ENCODE measurements at places on chromosomes 4 and X.
A peak's percentile ranks its signal among the peaks of the same experiment; 100 is the strongest.

- no peak for DNase-seq
These were observed 103.0 kb upstream of the MAML3 start for GRCh38 chr4:140256941-140257340.

GRCh38 chr4:185280608-185281007 lies 71.2 kb downstream of the SNX25 start:
- DNase-seq, result peak; percentile 74

GRCh38 chr4:183118585-183118984 lies 19.5 kb downstream of the WWC2 start:
- no peak for DNase-seq

DNA sequence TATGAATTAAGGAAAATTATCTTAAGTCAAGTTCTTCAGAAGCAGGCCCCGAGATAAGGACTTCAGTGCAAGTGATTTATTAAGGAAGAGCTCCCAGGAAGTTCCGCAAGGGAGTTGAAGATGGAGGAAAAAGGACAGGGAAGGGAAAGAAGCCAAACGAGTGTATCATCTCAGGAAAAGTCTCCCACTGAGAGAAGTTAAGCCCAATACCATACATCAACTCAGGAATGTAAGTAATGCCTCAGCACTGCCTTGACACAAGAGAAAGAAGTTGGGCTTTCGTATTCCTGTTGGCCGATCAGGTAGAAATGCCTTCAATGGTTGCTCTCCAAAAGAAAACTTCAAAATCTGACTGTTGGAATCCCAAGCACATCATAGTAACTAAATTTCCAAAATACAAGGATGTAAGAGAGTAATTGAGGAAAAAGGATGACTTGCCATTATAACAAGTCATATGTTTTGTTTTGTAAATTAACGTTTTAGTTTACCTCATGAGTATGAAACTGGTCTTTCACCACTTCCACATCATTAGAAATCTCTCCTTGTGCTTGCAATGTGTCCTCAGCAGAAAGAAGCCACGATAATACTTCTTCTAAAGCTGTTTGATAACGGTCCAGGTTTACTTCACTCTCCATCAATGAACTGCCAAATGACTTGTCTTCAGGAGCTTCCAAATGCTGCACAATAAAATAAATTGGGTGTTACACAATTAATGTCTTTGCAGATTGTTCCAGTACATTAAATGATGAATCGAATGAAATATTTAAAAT lies 566.7 kb downstream of the DMD start:
- no peak for DNase-seq

DNA sequence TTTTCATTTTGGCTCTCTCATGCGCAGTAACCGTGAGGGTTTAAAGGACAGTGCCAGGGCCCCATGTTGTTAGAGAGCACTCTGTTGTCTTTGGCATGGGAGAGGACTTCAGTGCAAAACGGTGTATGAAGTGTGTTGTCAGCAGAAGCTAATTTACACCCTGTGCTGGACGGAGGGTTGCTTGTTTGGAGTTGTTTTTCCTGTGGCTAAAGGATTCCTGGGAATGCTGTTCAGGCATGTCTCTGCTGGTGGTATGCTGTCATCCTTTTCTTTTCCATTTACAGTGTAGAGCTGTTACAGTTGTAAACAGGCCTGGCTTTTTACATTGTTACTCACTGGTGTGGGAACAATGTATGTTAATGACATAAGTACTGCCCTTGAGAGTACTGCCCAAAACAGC lies 206.3 kb downstream of the CBR4 start:
- no peak for DNase-seq

DNA sequence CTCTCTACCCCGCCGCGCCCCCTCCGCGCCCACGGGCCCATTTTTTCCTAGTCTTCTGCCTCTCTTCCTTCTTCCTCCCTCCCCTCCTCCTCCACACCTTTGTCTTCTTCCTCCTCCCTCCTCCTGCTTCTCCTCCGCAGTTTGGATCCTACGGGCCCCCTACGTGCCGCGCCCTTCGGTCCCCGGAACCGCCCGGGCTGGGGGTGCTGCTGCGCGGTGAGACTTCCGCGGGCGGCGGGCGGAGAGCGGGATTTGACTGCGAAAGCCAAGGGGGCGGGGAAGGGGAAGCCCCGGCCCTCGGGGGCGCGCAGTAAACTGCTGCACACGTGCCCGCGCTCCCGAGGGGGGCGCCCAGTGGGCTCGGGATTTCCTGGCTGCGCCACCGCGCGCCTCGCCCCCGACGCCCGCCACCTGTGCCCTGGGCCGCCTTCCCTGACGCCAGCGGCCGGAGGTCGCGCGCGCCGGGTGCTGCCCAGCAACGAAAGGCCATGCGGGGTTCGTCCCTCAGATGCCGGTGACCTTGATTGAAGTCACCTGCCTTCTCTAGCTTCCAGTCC lies 3.3 kb upstream of the NKX3-2 start:
- DNase-seq, result no peak

GRCh38 chr4:144851948-144852347 lies 206.0 kb downstream of the HHIP start:
- no peak for DNase-seq

GRCh38 chrX:150200820-150201287 lies 162.3 kb upstream of the MAMLD1 start:
- DNase-seq, result peak; percentile 80

DNA sequence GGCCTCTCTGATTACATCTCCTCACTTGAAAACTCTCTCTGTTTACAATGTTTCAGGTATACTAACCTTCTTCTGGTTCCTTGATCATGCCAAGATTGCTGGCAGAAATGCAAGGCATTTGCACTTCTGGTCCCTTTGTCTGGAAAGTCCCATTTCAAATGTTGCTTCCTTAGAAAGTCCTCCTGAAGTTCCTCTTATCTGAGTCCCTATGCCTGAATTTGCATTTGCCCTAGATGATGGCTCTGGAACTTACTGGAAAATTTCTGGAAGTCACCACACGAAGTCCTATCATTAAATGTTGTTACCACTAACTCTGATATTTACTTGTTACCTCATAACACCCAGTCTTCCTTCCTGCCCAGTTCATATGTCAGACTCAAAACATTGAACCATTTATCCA lies 176.4 kb downstream of the EFHC2 start:
- no peak for DNase-seq

GRCh38 chr4:155842080-155842479 lies 24.0 kb downstream of the ASIC5 start:
- no peak for DNase-seq

- DNase-seq, result peak; percentile 2
These were observed 51.4 kb upstream of the IL13RA1 start for GRCh38 chrX:118675966-118676349.

DNA sequence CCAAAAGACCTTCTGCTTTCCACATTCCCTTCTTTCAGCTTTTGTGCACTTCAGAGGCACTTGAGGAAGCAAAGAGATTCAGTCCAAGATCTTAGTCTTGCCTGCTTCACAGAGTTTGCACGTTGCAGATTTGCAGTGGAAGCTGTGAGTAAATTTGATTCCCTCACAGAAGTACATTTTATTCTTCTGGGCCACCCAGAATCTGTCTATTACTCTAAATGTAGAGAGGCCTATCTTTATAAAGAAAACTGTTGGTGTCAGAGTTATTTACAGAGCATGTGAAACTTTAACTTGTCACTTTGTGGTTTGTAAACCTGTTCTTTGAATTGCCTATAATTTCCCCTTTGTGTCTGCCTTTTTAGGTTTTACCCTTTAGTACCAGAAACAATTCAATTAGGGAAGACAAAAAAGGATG lies 15.5 kb downstream of the SPRY1 start:
- no peak for DNase-seq

GRCh38 chr4:183591301-183591700 lies 67.7 kb downstream of the RWDD4 start:
- DNase-seq, result no peak

DNA sequence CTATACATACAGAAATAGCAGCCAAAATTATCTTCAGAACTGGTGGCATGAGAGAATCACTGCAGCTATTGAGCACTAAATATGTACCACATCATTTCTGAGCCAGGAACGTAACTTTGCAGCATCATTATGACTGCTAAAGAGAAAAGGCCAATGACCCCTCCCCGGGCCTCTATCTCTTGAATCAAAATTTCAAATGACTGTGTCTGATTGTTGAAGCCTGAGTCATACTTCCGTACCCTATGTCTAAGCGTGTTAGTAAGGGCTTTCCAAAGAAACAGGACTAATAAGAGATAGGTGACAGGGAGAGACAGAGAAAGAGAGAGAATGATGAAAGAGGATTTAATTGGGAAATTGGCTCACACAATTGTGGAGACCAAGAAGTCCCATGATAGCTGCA lies 445.5 kb upstream of the SPANXN1 start:
- no peak for DNase-seq

GRCh38 chrX:64229154-64229553 lies 1.3 kb downstream of the ASB12 start:
- no peak for DNase-seq

DNA sequence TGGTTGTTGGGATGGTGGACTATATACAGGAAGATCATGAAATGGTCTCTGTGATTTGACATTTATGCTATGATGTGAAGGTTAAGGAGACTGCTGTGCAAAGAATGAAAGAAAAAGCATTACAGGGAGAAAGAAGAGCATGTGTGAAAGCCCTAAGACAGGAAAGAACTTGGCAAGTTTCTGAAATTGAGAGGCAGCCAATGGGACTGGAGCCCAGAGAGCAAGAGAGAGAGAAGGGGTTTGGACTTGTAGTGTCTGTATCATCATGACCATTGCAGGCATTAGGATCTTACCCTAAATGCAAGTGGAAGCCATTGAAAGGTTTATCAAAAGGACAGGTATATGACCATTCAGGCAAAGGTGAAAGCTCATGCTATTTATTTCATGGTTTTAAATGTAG lies 147.1 kb downstream of the NAA11 start:
- DNase-seq, result no peak

DNA sequence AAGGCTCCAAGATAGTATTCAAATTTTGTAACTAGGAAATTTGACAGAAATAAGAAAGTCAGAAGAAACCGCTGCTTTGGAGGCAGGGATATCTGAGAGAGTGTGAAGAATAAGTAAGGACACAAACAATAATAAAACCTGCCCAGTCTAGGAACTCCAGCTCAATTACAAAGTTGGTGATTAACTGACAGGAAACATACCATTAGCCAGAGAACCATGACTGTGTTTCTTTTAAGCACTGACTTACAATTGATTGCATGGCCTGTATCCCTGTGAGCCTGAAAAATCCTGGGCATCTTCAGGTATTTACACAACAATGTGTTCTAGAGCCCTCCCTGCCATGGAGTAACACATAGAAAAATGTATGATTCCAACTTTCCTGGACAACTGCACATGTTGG lies 127.4 kb downstream of the GRIA3 start:
- no peak for DNase-seq

DNA sequence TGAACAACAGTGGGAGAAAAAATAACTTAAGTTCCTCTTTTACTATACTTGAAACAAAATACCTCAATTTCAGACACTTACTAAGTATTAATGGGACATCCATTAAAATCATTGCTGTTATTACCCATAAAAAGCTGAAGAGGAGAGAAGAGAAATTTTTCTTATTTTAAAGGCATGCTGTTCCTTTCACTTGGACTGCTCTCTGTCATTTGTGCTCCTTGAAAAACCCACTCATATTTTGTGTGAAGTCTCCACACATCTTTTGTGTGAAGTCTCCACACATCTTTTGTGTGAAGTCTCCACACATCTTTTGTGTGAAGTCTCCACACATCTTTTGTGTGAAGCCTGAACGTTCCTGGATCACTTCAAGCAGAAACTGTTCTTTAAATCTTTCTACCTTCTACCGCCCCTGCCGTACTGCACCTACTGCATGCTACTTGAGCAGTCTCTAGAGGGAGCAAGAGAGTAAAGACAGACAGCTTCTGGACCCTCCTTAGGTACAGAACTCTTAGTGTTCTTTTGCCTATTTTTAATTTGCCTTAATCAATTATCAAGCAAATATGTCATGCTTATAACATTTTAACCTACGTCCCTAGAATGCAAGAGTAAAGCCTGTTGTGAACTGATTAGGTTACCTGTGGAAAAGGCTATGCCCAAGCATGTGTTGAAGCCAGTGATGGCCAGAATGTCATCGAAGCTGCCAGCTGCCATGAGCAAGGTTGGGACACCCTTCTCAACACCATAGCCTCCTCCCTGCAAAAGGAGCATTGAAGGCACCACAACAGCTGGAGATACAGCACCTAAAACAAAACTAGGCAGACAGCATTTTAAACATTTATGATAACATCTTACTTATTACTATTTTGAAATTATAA lies 27.1 kb upstream of the SLC9B1 start:
- DNase-seq, result peak; percentile 54

GRCh38 chr4:8856835-8857621 lies 14.6 kb downstream of the HMX1 start:
- no peak for DNase-seq

DNA sequence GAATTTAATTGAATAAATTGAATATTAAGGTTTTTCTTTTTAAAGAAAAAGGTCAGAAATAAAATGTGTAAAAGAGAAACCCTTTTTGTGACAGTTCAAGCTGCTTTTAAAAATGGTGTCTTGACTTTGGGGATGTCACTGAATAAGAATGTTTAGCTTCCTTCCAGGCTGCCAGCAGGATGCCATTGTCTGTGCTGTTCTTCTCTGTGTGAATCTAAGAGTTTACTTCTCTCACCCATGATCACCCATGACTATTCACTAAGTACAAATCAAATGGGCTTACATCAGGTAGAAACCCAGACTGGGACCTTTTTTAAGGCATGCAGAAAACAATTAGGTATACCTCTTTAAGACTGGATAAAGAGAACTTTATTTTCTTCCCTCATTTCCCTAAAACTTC lies 115.3 kb downstream of the DACH2 start:
- DNase-seq, result no peak

DNA sequence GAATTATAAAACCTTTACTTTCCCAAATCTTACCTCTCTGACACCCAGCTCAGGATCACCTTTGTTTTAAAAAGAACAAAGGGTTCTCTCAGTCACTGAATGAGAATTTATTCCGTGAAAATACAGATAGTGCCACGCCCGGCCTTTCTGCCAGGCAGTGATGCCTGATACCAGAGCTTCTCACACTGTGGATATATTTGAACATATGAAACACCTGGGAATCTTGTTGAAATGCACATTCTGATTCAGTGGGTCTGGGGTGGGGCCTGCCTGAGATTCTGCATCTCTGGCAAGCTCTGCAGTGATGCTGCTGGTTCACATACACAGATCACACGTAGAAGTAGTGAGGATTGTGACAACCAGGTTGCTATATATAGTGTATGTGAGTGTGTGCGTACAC lies 46.0 kb downstream of the ELOVL6 start:
- no peak for DNase-seq

DNA sequence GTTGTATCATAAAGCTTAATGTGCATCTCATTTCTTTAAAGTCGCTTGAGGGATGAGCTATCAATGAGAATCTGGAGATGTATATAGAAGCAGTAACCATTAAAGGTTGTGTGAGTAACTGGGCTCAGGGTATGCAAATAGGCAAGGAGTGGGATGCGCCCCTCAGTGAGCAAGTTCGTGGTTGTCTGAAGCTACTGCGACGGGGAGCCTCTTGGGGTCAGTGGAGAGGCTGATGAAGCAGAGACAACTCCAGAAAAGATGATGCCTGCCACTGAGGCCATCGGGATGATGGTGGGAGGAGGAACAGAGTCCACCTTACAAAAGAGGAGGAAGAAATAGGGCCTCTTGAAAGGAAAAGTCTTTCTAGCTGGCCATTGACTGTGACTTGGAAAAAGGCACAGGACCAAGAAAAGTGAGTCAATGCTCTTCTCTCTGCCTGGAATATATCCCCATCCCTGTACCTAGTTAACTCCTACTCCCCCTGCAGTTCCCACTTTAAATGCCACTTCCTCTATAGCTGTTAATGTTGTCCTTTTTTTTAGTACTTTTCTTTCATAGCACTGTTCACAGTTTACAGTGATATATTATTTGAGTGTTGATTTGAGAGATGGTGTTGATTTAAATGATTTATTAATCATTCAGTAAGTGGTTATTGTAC lies 51.4 kb upstream of the LSM6 start:
- no peak for DNase-seq

Data from activated CD4-positive, alpha-beta T cell treated with anti-CD3 and anti-CD28 coated beads, Interleukin-2, Interleukin-4, amounts not matched to agents 100 ng/mL and 50 ng/mL, durations not matched to agents 16 hours and 8 hours (primary cell).